ENCODE measurements at places on chromosomes 4 and X. TPM values are rescaled to one million over a fixed set of nuclear protein-coding genes. Genes with fewer than 3 reads are reported as not detected.

The SAT1 gene
- 55.9 TPM for total RNA-seq

The EXOC1 gene
- total RNA-seq = 49.5 TPM

The S100P gene
- total RNA-seq = not detected

The TTC29 gene
- not detected for total RNA-seq

The HSFX3 gene
- total RNA-seq = not detected

The GLRB gene
- 3.9 TPM for total RNA-seq

The VEGFD gene
- under 0.01 TPM for total RNA-seq

The HHIP gene
- 8.6 TPM for total RNA-seq

The USP51 gene
- 1.1 TPM for total RNA-seq

The HS6ST2 gene
- total RNA-seq = not detected

The OTC gene
- not detected for total RNA-seq

The DCHS2 gene
- not detected for total RNA-seq

The TEX13D gene
- not detected for total RNA-seq

The ERCC6L gene
- 5.4 TPM for total RNA-seq

The CFP gene
- under 0.01 TPM for total RNA-seq

The TMEM144 gene
- 2.2 TPM for total RNA-seq

The CFAP99 gene
- not detected for total RNA-seq

The EFHC2 gene
- 0.28 TPM for total RNA-seq

The USP27X gene
- total RNA-seq = 6.3 TPM

The ASMT gene
- total RNA-seq = not detected

The AMTN gene
- total RNA-seq = not detected

The KIT gene
- total RNA-seq = 6.9 TPM

The FAM53A gene
- 2.0 TPM for total RNA-seq

The DMD gene
- total RNA-seq = 11.8 TPM

The PCDH11X gene
- total RNA-seq = not detected

The TLL1 gene
- not detected for total RNA-seq

The TMEM255A gene
- total RNA-seq = not detected
